ENCODE measurements at places on chromosomes 1 and 21. TPM values are rescaled to one million over a fixed set of nuclear protein-coding genes. Genes with fewer than 3 reads are reported as not detected.

Gene VCAM1
- not detected for total RNA-seq

Gene FAM151A
- total RNA-seq: 1.5 TPM

Gene ZNF648
- total RNA-seq: 0.13 TPM

Gene HENMT1
- total RNA-seq: not detected

Gene MXRA8
- 19.8 TPM for total RNA-seq

- H3K36me3 ChIP-seq: no peaks in the 10 kb centered on the region
- no peak for DNase-seq
- H3K27me3 ChIP-seq: no peaks in the 10 kb centered on the region
- no peak overlapping the region for H3K27ac ChIP-seq
Measured at GRCh38 chr1:111480674-111481073, 6.9 kb downstream of the C1orf162 start.

DNA sequence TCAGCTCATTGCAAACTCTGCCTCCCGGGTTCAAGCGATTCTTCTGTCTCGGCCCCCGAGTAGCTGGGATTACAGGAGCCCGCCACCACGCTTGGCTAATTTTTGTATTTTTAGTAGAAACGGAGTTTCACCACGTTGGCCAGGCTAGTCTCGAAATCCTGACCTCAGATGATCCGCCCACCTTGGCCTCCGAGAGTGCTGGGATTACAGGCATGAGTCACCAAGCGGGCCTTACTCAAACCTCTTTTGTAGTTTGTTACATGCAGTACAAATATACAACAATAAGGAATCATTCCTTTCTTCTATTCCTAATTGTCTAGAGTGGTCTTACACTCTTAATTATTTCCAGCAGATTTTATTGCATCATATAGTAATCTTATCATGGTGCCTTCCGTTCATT is 16.6 kb downstream of the SPATA17 start:
- no peak for DNase-seq
- no peaks in the 10 kb centered on the region for H3K27me3 ChIP-seq
- no peak overlapping the region for H3K27ac ChIP-seq
- H3K36me3 ChIP-seq: no peaks in the 10 kb centered on the region
- H3K4me3 ChIP-seq: no peak overlapping the region

GRCh38 chr1:63108206-63108605 is 214.2 kb upstream of the FOXD3 start:
- no peak overlapping the region for H3K4me3 ChIP-seq
- no peaks in the 10 kb centered on the region for H3K27me3 ChIP-seq

DNA sequence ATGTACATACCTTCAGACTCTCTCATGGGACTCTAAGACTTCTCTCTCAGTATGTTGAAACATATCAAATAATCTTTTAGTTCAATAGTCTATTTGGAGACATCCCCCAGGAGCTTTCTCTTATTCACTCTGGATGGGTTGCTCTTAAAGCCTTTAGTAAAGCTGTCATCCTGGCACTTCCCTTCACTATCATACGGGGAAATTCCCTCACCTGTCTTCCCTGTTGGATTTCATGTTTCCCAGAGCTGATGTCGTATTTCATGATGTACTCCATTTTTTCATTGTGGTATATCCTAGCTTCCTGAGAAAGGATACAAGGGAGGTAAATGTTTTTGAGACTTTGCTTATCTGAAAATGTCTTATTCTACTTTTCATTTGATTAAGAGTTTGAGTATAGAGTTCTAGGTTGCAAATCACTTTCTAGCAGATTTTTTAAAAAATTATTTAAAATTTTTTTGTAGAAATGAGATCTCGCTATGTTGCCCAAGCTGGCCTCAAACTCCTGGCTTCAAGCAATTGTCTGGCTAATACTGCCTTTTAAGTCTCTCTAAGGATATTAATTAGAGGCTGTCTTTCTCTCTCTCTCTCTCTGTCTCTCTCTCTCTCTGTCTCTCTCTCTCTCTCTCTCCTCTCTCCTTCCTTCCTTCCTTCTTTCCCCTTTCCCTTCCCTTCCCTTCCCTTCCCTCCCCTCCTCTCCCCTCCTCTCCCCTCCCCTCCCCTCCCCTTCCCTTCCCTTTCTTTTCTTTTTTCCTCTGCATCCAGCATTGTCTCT is 17.0 kb upstream of the MACF1 start:
- peaks cover 45% of the 10 kb centered on the region for H3K4me1 ChIP-seq
- no peaks in the 10 kb centered on the region for H3K36me3 ChIP-seq
- DNase-seq: no peak

GRCh38 chr1:209896346-209896745 is 41.7 kb upstream of the SYT14 start:
- H3K4me1 ChIP-seq: no peaks in the 10 kb centered on the region
- H3K27ac ChIP-seq: no peak overlapping the region
- H3K36me3 ChIP-seq: no peaks in the 10 kb centered on the region
- H3K27me3 ChIP-seq: no peaks in the 10 kb centered on the region

DNA sequence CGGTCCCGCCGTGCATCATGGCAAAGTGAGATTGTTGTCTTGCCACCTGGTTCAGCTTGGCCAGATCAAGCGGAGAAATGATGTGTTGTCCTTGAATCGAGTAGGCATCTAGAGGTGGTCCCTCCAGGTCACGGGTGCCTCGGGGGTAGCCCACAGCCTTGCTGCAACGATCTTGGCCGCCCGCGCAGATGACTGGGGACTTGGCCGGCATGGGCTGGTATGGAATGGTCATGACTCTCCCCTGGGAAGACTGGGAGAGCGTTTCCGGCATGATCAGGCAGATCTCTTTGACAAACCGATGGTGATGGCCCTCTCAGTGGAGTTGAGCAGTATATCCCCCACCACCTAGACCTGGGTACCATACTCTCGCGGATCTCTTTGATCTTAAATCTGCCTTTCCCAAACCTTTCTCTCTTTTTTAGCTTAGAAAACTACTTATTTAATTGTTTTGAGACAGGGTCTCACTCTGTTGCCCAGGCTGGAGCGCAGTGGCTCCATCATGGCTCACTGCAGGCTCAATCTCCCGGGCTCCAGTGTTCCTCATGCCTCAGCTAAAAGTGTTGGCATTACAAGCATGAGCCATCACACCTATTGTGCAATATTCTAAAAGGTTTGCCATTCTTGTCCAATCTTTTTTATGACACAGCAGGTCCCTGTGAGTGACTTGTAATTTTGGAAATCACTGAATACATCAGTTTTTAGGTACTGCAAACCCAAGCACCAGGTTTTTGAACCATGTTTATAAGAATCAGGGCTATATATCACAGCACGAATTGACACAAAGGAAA is 9.4 kb upstream of the ELAPOR1 start:
- no peak overlapping the region for H3K27ac ChIP-seq
- DNase-seq: no peak
- no peaks in the 10 kb centered on the region for H3K36me3 ChIP-seq
- H3K27me3 ChIP-seq: peaks cover 5% of the 10 kb centered on the region
- peaks cover 18% of the 10 kb centered on the region for H3K4me1 ChIP-seq

DNA sequence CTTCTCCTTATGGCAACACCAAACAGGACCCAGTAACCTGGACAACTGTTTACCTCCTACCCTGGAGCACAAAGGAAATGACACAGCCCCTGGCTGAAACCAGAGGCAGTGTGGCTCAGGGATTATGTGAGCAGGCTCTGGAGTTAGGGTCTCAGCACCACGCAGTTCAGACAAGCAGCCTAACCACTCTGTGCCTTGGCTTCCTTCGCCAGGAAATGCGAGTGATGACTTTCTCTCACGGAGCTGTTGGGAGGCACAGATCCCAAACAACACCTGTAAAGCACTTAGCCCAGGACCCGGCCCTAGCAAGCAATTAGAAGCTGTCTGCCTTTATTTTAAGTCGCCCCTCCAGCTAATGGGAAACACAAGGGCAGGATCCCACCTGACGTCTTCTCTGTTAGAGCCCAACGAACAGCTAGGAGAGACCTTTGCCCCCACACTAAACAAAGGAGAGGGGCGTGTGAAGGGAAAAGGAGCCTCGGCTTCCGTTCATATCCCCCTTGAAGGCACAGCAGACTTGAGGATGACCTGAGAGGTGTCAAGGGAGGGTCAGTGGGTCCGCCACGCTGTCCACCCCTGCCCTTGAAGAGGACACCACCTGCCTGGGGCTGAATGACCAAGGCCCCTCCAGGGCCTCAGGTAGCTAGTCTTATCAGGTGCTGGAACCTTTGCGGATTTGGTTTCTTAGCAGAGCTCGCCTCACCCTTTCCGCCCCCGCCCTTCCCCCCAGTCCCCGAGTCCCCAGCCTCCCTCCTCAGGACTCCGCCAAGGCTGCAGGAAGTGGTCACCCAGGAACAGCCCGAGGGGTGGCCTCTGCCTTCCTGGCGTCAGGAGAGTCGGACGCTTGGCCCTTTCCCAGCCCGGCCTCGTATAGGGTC is 860 bp downstream of the TMEM63A start:
- H3K4me1 ChIP-seq: peaks cover 66% of the 10 kb centered on the region
- H3K27ac ChIP-seq: peak overlapping the region; percentile 80
- peak; percentile 23 for DNase-seq
- peaks cover 9% of the 10 kb centered on the region for H3K36me3 ChIP-seq

All from HepG2 (cell line).